ENCODE measurements at places on chromosomes 4 and X. TPM values are rescaled to one million over a fixed set of nuclear protein-coding genes. Genes with fewer than 3 reads are reported as not detected.

- no peak for DNase-seq
Measured at GRCh38 chr4:87024201-87024600, 89.4 kb downstream of the AFF1 start.

GRCh38 chrX:141320801-141321200, 78.5 kb upstream of the SPANXC start:
- DNase-seq: no peak

Gene SSX2B
- total RNA-seq: not detected

GRCh38 chrX:69524781-69525363, 20.7 kb downstream of the NALF2 start:
- DNase-seq: no peak

Gene F11
- total RNA-seq: not detected

- DNase-seq: no peak
Measured at GRCh38 chr4:120948382-120948781, 25.9 kb upstream of the PRDM5 start.

GRCh38 chrX:134990801-134991481, at the start of gene SMIM10:
Gene SMIM10, plus strand, starts transcription at chrX:134990991. Its CDS starts 105 bp downstream, at chrX:134991096.
- DNase-seq: peak; percentile 18

- DNase-seq: no peak
Measured at GRCh38 chrX:69278031-69278687, 112.9 kb upstream of the PJA1 start.

- no peak for DNase-seq
Measured at GRCh38 chrX:53256446-53257041, 24.8 kb downstream of the IQSEC2 start.

Gene IGSF1
- 3.9 TPM for total RNA-seq

DNA sequence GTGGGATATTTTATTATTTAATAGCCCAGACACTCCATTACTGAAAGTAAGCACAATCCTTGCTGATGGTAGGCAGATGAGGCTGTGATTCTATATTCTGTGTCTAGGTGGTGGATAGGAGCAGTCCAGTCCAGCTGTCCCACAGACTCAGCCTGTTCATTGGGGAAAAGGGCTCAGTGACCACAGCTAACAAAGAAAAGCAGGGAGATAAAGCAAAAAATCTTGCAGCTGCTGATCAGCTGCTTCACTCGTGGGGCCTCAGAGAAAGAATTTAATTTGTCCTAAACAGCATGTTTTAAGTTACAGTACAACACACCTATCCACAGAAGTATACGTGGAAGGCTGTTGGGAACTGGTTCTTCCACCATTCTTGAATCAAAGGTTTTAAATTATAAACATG, 40.7 kb upstream of the ANK2 start:
- DNase-seq: no peak

All from neural crest cell (in vitro differentiated cells).